ENCODE measurements at places on chromosomes 7 and 10.

DNA sequence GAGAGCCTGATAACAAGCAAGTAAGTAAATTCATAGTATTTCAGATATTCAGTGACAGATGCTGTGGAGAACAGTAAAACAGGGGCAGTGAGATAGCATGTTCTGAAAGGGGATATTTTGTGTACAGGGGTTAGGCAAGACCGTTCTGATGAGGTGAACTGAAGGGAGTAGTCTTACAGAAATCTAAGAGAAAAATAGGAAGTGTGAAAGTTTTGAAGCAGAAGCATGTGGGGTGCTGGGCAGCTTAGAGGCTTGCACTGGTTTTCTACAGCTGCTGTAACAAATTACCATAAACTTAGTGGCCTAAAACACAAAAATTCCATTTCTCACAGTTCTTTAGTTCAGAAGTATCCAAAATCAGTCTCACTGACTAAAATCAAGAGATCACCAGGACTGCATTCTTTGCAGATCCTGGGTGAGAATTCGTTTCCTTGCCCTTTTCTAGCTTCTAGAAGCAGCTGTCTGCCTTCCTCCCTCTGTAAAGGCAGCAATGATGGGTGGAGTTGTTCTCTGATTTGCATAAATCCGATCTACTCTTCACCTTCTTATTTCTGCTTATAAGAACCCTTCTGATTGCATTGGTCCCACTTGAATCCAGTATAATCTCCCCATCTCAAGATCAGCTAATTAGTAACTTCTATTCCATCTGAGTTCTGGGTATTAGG is 7.5 kb upstream of the KLF14 start:
- DNase-seq: no peak

DNA sequence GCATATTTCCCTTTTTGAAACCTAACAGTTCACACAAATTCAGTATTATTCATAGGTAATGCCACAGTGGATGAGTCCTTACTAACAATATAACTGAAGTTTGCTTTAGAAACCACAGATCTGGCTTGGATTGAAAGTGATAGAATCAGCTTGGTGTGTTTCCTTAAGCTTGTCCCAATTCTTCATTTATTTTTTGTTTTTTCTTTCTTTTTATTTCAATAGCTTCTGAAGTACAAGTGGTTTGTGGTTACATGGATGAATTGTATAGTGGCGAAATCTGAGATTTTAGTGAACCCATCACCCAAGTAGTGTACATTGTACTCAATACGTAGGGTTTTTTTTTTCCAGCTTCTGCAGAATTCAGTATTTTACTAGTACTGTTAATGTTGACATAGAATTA is 518.2 kb upstream of the SEMA3D start:
- no peak for DNase-seq

GRCh38 chr10:70440296-70441160 is 953 bp downstream of the NODAL start:
- DNase-seq: no peak

DNA sequence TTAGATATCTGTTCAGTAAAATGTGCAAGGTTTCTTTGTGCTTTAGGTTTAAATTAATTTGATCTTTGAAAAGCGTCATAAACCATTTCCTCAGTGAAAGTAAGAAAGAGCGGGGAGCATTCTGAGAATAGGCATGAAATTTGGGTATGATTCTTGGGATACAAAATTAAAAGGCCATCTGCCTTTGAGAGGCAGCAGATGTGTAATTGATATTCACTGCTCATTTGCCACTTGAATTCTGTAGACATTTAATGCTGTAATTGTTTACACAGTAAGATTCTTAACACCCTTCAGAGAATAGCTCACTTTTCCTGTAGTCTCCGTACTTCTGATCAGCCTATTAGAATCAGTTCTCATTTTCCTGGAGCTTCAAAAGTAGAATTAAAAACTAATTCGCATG is 18.7 kb downstream of the FRMD4A start:
- DNase-seq: no peak

DNA sequence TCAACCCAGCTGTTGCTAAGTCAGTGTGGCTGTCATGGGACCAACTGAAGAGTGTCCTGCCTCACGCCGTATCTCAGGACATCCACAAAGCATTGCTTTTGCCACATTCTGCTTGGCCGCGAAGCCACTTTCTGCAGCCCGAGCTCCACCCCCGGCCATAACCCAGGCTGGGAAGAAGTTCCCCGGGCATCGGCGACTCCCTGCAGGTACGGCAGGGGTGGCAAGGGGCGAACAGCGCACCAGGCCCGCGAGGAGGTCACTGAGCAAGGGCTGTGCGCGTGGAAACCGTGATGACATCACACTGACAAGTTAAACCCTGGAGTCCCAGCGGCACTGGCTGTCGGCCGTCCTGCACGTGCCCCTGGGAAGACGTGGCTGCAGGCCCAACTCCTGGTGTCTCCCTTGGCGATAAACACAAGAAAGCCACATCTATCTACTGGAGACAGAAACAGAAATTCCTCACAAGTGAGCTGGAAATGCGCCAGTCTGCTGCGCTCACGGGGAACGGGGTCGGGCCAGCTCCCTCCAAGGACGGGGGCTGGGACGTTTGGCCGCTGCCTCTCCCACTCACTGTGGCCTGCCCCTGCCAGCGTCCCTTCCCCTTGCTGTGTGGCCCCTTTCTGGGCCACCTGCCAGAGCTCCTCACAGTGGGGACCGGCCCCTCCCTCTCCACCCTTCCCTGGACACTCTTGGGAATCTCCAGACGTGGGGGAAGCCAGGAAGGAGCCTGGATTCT is 326.3 kb downstream of the DNAJB6 start:
- no peak for DNase-seq

DNA sequence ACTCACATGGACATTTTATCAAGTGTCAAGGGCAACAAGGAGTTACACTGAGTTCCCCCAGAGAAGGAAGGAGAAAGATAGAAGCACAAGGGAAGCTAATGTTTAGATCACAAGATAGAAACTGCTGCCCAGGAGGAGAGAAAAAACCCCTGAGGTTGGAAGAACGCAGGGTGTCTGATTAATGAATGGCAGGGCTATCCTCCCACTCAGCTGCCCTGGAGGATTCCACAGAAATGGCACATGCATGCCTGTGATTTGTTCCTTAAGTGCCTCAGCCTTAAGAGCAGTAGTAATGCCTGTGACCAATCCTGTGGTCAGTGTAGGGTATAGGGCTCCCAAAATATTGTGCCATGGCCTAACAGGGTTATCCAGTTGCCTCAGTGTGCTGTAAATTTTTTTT is 20.2 kb downstream of the DNAJB9 start:
- no peak for DNase-seq

DNA sequence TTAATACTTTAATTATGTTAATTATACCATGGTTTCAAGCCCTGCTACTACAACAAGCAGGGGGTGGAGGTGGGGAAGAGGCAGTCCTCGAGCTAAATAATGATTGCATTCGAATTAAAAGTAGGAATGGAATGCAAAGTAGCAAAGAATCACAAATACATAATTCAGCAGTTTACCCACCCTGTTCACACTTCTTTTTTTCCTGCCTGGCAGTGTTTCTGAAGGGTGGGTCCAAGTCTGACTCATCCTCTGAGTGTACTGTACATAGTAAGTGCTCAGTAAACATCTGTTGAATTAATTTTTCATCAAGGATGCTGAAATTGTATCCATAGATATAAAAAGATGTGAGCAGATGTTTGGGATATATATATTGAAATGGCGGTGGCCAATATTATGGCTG is 778.8 kb downstream of the LRMDA start:
- DNase-seq: no peak

- DNase-seq: no peak
Measured at GRCh38 chr7:40311307-40311706, 176.5 kb downstream of the SUGCT start.

- no peak for DNase-seq
Measured at GRCh38 chr7:95630702-95631458, 34.6 kb upstream of the PDK4 start.

GRCh38 chr10:34698979-34699378 is 116.1 kb downstream of the PARD3 start:
- no peak for DNase-seq

DNA sequence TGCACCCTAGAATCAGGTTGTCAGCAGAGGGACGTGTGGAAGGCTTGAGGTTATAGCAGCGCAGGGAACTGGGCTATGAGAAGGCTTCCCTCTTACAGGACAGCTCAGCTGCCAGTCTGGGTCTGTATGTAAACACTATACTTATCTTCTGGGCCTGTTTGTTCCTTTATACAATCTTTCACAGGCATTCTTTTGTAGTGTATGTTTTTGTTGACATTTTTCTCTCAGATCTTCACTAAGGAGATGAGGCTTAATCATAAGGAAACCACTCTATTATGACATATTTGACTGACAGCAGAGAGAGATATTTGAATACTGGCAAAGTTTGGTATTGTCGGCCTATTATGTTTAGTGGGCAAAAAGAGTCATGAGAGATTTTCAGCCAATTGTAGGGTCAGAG is 929 bp downstream of the GBF1 start:
- DNase-seq: no peak

GRCh38 chr7:67857698-67858097 is 861.1 kb downstream of the TYW1 start:
- DNase-seq: no peak

- no peak for DNase-seq
Measured at GRCh38 chr7:150983893-150984368, 5.8 kb upstream of the KCNH2 start.

- DNase-seq: no peak
Measured at GRCh38 chr10:24533981-24534380, 189.7 kb downstream of the ARHGAP21 start.

DNA sequence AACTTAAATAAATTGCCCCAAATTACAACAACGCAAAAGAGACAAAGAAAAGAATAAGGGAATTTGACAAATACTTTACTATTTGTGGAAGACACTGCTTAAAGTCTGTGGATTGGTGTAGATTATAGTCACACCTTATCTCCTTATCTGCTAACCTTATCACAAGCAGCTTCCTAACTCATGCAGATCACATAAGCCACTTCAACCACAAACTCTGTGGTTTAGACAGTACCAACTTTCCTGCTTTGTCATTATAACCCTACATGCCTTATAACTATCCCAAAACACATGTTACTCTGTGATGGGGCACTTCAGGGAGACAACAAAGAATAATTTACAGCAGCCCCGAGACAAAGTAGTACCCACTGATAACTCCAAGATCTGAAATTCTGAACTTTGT is 41.5 kb upstream of the PPP3CB start:
- DNase-seq: no peak

DNA sequence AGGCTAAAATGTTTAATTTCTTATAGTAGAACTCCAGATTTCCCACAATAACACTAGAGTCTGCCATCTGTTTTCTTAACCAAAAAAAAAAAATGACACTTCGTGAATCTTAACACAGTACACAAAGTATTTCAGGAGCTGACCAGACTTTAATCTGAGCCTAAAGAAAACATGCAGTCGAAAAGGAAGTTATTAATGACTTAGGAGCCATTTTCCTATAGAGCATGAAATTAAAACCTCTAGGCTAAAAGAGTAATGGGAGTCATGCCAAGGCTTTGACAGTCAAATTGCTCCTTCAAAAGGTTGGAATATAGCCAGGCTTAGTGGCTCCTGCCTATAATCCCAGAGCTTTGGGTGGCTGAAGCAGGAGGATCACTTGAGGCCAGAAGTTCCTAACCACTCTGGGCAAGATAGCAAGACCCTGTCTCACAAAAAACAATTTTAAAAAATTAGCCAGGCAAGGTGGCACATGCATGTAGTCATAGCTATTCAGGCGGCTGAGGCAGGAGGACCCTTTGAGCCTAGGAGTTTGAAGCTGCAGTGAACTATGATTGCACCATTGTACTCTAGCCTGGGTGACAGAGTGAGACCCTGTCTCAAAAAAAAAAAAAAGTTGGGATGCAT is 13.6 kb downstream of the MICU1 start:
- no peak for DNase-seq

DNA sequence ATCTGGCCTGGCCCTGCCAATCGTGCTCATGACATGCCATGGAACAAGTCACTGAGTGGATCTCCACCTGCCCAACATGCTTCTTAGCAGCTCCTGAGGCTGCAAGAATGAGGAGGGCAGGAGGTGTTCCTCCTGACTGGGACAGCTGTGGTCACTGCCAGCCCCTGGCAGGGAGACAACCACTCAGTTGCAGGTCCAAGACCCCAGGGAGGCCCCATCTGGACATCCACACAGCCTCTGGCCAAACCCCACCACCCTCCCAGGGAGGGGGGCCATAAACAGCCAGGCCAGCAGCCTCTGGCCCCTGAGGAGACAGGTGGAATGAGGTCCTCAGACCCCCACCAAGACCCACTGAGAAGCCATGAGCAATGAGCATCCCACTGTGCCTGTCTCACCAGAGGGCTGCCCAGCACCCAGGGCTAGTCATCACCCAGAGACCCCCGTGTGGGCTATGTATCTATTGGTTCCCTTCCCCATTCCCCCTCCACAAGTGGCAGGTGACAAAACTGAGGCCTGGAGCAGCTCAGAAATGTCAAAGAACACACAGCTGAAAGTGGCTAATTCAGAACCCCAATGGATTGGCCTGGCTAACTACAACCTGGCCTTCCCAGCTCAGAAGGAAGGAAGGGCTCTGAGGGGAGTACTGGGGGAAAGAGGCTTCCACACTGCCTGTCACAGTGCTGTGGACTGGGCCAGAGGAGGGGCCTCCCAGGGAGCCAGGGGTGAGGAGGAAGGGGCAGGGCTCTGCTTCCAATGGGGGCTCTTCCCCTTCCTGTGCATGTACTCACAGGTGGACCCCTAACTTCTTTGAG is 3.0 kb downstream of the GPRIN2 start:
- no peak for DNase-seq

DNA sequence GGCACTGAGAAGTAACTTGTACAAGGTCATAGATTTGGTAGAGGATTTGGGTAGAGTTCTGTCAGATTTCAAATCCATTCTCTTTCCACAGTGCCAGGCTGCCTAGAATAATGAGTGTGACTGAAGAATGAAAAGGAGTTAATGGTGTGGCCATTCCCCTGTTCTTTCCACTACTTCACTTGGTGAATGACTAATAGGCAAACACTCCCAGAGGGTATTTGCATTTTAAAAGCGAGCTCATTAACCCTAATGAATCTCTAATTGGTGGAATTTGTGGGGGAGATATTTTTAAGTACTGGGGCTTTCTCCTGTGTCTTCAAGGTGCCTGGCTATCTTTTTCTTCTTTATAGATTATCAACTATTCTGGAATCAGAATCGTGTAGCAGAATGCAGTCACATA is 74.8 kb upstream of the RPA3 start:
- DNase-seq: no peak

- no peak for DNase-seq
Measured at GRCh38 chr10:19169684-19170083, 121.1 kb downstream of the MALRD1 start.

GRCh38 chr10:513393-513792 is 176.1 kb downstream of the DIP2C start:
- DNase-seq: no peak

DNA sequence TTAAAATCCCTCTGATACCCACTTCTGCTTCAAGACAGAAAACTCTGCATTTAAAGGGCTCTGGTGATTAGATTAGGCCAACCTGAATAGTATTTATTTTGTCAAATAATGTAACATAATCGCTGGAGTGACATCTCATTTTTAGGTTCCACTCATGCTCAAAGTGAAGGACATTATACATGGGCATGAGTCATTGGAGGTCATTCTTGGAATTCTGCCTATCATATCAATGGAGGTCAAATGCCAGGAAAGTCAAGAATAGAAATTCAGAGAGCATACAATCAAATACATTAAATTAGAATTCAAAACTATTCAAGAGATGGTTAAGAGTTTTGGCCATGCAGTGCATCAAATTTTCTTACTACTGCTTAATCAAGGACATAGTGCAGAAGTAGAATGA is 50.8 kb upstream of the PRSS1 start:
- DNase-seq: no peak

GRCh38 chr7:130145424-130146100 is 59.6 kb downstream of the TMEM209 start:
- no peak for DNase-seq

GRCh38 chr7:27202018-27202861 is 2.3 kb upstream of the HOXA13 start:
- DNase-seq: no peak
